ENCODE measurements at places on chromosomes 11 and 22.

DNA sequence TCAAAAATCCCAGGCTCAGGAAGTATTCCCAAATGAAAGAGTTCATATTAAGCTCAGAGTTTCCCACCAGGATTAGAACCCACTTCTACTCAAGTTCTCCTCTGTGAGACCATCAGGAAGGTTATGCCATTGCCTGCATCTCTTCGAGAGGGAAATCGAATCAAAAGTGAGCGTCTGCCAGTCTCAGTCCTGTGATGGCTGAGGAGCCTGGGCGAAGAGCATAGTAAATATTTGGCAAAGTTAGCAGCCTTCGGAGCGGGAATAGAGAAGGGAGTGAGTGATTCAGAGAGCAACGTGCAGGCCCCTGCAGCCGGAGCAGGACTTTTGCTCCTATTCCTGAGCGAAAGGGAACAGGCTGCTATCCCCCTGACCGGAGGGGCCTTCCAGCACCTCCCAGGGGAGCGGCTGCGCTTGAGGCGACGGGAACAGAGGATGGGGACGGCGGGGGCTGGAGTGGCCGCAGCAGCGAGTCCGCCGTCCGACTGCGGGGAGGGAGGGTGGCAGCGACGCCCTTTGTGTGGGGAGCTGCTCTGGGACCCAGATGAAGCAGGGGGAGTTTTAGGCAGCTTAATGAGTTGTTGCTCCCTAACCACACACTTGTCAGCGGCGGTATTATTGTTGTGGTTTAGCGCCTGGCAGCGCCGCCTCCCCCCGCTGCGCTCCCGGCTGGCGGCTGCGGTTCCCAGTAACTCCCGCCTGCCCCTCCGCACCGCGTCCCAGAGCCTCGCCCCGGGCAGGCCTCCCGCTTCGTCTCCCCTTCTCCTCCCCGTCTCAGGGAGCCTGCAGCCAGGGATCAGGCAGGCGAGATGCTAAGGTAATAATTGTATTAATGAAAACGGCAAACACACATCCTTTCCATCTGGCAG lies 21.7 kb upstream of the NRGN start:
- no peak for DNase-seq

- no peak for DNase-seq
Observed at GRCh38 chr11:23423656-23424055, 563.4 kb upstream of the CCDC179 start.

DNA sequence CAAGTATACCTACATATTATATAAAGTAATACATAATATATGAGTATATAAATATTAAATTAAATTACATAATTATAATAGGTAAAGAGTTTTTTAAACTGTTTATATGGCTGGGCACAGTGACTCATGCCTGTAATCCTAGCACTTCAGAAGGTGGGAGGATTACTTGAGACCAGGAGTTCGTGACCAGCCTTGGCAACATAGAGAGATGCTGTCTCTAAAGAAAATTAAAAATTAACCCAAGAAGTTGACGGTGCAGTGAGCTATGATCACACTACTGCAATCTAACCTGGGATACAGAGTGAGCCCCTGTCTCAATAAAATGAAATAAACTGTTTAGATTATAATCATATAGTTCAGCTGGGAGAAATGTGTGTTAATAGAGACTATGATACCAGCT lies 363.0 kb downstream of the DDX10 start:
- no peak for DNase-seq

DNA sequence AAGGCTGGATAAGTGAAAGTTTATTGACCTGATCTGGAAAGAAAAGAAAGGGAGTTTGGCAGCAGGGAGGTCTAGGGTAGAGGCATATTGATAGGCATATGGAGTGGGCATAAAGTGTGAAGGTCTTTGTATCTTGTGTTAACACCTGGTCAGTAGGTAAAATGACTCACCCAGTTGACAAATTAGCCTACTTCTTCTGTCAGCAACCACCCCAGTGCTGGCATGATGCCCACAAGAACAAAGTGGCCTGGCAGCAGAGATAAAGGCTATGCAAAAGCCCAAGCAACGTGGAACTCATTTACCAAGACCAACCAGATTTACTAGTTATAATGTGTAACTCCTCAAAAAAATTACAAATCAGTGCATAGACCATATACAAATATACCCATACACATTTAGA lies 4.9 kb downstream of the OR10A3 start:
- no peak for DNase-seq

DNA sequence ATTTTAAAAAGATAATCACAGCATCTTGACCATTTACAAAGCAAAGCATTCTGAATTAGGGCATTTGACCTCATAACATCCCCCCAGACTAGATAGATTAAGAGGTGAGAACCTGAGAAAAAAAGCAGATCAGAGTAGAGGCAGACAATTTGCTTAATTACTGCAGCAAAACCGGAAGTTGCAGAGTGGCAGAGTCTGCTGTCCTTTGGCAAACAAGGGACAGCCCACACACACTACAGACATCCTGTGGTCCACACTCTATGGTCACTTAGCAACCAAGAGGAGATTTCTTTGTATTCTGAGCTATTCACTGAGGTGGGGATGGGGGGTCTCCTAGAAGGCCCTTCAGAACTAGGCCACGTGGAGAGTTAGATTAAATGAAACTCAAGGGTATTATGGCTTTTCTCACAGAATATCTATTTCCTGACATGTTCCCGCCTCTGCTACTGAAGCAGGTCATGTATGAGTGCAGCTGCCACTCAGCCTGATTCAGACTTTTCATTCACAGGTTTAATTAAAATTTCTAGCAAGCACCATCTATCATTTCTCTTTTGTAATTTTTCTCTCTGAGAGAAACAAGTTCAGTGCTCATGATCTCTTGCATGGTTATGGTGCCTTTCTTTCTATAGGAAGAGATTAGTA lies 48.5 kb downstream of the SVIP start:
- DNase-seq, result no peak

- no peak for DNase-seq
Observed at GRCh38 chr22:16962501-16962900, 45.5 kb downstream of the GAB4 start.

DNA sequence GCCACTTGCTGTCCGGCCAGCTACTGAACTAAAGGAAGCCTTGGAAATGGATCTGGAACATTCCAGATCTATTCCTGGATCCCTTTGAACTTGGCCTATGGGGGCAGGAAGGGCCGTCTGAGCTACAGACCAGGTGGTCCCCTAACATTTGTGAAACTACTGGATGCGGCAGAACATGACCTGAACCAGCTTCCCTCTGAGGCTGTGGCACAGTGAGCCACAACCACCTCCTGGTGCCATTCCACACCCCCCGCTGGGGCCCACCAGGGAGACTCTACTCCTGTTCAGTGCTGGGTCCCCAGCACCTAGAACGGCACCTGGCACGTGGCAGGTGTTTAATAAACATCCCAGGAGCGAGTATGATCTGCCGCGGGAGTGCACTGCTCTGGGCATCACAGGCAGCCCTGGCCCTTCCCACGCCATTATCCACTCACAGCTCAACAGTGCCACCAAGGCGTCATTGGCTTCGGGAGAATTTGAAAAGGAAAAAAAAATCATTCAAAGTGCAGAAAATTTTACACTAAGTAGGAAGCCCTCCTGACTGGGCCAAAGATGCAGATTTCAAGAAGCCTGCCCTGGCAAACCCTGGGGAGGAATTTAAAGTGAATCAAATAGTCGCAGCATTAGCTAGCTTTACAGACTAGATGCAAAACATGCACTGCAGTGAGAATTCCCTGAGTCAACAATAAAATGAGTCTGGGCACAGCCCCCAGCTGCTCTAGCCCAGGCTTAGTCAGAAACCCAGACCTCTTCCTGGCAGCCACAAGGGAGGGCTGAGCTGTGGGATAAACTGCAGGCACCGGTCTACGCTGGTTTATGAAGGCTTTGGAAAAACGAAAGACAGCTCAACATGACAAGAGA lies 14.3 kb upstream of the EFCAB6 start:
- DNase-seq, result no peak

DNA sequence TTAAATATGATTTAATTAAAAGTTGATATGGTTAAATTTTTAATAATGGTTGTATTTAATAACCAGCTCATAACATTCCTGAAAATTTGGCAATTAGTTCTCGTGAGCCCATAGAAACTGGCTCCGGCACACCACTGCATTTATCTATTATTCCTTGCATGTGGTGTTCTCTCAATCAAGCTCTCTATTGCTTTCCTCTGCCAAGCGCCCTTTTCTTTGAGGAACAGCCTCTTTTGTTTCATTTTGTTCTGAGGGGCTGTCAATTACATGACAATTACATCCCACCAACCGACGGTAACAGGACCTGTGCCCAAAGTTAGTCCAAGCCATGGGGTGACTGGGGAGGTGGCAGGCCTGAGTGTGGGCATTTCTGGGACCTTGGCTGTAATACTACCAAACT lies 8.1 kb downstream of the C11orf91 start:
- no peak for DNase-seq

DNA sequence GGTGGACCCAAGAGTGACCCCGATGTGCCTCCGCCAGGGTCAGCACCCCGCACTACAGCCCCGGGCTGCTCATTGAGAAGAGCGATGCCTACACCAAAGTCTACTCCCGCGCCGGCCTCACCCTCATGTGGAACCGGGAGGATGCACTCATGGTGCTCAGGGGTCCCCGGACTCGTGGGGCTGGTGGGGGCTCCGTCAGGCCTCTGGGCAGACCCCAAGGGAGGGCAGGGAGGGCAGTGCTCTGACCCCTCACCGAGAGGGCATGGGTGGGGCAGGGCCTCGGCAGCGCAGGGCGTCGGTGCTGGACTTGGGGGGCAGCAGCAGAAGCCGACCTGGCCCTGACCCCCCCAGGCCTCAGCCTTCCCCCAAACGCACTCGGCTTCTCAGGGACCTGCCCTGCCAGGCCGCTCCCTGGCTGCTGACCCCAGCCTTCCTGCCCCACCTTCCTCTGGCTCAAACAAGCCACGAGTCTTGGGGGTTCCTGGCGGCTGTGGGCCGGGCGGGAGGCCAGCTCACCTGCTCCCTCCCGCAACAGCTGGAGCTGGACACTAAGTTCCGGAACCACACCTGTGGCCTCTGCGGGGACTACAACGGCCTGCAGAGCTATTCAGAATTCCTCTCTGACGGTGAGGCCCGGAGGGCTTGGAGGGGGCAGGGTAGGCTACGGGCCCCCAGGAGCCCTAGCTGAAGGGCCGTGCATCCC lies 2.9 kb downstream of the MUC2 start:
- DNase-seq, result no peak

DNA sequence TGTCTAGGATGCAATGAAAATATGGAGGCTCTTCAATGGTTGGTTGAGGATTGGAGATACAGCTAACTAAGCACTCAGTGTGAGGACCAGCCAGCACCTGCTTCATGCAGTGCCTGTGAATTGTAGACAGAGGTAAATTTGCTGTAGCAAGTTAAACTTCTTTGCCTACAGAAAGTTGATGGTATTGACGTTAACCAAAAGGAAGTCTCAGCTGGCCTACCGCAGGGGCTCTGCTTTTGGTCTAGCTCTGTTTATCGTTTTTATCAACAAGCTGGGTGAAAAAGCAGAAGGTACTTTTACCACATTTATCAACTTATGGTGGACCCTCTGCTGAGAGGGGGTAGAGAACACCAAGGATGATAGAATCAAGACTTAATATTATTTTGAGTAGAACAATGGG lies 51.6 kb downstream of the GRAMD1B start:
- DNase-seq, result no peak

- DNase-seq, result no peak
Observed at GRCh38 chr11:94295534-94295933, 8.8 kb upstream of the IZUMO1R start.

GRCh38 chr22:23673050-23673620 lies 17.7 kb upstream of the RGL4 start:
- DNase-seq, result no peak

GRCh38 chr22:46031965-46032851 lies 55.2 kb upstream of the WNT7B start:
- DNase-seq, result no peak

- no peak for DNase-seq
Observed at GRCh38 chr11:66251809-66252208, 16.6 kb upstream of the RAB1B start.

- no peak for DNase-seq
Observed at GRCh38 chr11:12863605-12864121, 145.5 kb upstream of the RASSF10 start.

DNA sequence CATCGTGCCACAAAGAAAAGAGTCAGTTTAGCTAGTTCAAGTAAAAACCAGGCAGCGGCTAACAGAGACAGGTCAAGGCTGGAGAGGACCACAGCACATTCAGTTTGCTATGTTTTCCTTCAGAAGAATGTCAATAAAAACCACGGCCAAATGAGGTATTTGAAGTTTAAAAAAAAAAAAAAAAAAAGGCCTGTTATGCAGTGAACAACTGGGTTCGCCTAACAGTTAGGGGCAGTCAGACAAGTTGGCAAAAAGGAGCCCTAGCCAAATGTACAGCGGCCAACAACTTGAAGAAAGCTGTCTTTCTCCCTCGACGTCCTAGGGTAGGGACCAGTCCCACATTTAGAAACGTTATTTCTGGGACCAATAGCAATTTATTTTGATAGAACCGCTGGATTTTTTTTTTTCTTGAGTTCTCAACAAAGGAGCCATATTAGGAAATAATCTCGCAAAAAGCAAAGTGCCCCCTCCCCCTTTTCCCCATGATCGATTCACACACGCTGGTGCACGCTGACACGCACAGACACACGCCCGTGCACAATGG lies 237.8 kb downstream of the TTC28 start:
- DNase-seq, result no peak

DNA sequence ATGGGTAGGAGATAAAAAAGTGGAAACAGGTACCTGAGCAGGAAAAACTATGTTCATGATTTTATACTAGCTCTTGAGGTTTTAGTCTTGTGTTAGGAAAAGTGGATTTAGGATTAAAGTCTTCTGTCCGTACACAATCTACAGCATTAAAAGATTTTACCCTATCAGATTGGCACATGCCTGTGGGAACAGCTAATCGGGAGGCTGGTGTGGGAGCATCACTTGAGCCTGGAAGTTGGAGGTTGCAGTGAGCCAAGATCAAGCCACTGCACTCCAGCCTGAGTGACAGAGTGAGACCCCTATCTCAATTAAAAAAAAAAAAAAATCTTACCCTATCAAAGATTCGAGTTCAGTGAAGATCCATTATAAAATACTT lies 12.2 kb upstream of the CRKL start:
- no peak for DNase-seq

- DNase-seq, result no peak
Observed at GRCh38 chr22:17853073-17853472, 78.8 kb upstream of the BID start.

DNA sequence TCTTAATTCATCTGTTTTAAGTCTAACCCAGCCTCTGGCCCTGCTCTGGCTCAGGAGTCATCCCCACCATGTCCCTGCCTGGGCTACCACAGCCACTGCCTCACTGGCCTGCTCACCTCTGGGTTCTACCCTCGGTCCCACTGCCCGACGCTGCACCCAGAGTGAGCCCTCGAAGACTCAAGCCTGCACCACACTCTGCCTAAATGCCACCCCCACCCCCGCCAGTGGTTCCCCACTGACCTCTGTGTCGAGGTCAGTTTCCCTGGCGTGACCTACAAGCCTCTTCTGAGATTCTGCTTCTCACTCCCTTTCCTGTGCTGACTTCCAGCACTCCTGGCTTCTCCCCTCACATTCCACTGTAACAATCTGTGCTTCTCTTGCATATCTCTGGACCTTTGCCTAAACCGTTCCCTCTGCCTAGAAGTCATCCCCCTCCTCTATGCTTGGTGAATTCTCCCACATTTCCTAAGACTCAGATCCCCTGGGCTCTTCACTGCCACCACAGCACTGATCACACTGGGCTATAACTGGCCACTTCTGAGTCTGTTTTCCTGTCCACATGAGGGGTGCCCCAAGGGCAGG lies 12.5 kb upstream of the PDE2A start:
- DNase-seq, result no peak

GRCh38 chr22:22181341-22181850 lies 63.2 kb upstream of the VPREB1 start:
- DNase-seq, result no peak
